Activated T-helper 1 cell treated with Interleukin-2 at 50 U/mL for 16 hours (primary cell): ENCODE measurements at places on chromosomes 12 and 14.

- no peak for DNase-seq
These were observed 486.7 kb downstream of the APAF1 start for GRCh38 chr12:99131751-99132199.

DNA sequence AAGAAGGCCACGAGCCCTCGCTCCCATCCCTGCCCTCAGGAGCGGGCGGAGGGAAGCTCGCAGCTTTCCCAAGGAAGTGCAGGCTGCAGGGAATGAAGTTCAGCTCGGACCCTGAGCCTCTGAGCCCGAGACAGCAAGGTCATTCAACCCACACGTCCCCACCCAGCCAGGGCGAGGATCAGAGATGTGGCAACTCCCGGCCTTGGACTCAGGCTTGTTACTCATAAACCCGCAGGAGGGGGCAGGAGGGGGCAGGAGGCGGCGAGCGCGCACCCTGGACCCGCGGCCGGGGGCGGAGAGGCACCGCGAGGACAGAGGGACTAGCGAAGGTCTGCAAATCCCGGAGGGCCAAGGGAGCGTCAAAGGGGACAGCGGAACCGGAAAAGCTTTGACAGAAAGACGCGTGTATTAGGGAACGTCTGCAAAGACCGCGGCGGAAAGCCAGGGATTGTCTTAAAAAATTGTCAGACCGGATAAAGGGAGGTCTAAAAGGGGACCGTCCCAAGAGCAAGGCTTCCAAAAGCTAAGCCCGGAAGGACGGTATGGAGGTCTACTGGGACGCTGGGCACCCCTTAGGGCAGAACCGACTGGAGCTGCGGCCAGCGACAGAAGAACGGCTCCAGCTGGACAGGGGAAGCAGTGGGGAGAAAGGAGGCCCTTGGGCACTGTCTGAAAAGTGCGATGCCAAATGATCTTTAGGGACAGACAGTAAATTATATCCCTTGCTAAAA lies 611 bp upstream of the DCAF11 start:
- DNase-seq = peak; percentile 60

GRCh38 chr12:20342111-20342510 lies 26.2 kb upstream of the PDE3A start:
- no peak for DNase-seq

DNA sequence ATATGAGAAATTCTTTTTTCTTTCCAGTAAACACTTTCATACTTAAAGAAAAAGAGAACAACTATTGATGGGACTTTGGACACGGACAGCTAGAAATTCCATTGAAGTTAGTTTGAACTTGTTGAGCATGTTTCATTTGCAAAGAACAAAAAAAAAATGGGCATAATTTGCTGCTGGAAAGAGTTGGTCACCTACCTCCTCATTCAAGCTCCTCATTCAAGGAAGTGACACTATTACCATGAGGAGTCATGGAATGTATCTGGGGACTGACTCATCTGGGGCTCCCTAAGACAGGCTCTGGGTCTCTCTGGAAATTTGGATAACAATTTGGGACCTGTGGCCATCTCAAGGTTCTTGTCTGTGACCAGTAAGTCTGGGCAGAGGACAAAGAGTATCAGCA lies 50.4 kb downstream of the KICS2 start:
- no peak for DNase-seq

DNA sequence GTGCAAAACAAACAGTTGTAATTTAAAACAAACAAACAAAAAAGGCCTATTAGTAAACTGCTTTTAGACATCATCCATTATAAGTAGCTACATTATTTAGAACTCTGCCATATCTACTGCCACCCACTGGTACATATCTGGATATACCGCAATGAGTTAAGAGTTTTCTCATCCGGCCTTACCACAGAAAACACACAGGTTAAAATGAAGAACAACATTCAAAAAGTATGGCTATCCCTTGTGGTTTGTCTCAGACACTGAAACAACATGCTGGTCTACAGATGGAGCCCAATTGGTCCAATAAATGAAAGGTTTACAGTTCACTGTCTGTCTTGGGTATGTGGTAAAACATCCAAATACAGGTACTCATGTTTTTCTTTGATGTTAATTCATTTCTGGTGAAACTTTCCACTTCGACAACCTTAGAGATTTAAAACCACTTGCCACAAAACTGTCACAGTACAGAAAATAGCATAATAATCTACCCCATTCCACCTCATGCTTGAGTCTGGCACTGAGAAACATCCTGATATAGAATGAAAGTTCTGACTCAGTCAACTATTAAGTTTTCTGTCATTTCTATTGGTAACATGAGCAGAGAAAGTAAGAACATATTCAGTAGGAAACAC lies 354.3 kb downstream of the CEP128 start:
- DNase-seq = no peak

- no peak for DNase-seq
These were observed 197.5 kb downstream of the TSPAN9 start for GRCh38 chr12:3274664-3275063.

- no peak for DNase-seq
These were observed 56.3 kb downstream of the PLXNC1 start for GRCh38 chr12:94204499-94205247.
